ENCODE measurements at places on chromosomes 12 and 14. TPM values are rescaled to one million over a fixed set of nuclear protein-coding genes. Genes with fewer than 3 reads are reported as not detected.

GRCh38 chr12:66800046-66800445 is 121.2 kb upstream of the GRIP1 start:
- DNase-seq: no peak

DNA sequence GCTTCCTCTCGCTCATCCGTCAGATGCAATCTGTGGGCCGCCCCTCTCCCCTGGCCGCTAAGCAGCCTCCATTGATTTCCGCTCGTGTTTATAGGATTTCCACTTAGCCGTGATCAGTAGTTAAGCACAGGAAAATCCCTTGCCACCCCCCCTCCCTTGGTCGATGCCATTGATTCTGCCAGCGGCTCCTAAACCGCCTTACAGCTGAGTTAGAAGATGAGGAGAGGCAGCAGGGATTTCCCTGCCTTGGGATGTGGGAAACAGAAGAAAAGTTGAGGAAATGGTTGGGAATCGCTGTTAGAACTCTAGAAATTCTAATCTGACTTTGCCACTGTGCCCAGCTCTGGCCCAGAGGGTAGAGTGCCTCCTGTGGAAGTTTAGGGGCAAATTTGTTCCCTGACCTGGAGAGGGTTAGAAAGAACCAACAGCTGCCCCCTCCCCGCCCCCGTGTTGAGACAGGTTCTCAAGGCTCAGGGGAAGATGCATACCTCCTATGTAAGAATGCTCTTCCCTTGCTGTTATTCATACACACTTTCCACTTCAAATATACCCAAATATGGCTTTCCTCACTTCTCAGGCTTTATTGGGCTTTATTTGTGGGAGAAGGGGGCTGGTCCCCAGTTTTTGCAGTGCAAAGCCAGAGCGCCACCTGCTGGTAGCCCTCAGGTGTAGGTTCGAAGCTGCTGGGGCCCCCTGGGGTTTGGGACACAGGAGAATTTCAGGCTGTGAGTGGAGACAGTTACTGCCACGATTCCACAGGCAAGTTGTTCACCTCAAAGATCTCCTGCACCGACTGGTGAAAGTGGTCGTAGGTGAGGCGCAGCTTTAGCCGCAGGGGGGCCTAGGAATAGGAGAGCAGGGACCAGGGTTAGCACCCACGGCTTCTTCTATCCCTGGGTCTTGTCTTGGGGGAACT is 3.2 kb downstream of the THTPA start:
- peak; percentile 25 for DNase-seq

DNA sequence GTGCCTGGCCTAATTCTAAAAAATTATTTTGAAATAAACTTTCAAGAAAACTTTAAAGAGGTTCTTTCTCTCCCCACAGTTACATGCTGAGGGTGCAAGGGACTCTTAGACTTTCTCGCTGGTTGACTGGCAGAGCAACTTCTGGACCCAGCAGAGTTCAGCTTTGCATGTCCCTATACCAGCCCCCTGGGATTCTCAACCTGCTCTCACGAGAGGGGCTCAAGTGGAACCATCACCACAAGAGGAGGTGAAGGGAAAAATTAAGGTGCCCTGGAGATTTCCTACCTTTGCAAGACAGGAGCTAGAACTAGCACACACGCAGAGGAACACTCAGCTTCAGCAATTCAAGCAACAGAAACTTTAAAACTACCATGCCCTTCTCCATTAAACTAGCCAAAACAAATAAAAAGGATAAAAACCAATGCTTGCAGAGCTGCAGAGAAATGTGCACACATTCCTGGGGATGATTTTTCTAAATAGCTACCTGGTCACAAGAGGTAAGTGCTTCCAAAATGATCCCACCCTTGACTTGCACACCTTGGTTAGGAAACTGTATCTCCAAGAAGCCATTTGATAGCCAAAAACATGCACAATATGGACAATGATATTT is 2.5 kb downstream of the HVCN1 start:
- no peak for DNase-seq

DNA sequence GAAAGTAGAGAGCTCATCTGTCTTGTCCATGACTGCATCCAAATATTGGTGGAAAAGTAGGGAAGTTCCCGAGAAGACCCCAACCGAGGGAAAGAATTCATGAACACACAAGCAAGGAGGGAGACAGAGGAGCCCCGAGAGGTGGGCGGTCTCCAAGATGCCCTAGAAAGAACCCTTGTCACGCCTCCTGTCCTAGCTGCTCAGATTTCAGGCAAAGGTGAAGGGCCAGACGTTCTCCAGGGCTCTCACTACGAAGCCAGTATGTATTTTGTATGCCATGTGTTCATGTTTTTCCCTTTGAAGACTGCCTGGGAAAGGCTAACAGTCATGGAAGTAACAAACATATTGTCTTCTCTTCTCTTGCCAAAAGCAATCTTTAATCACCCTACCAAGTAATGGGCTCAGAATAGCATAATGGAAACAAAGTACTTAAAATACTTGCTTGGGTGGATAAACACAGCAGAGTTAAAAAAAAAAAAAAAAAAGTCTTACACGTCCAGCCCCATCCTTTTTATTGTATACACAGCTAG is 99.2 kb upstream of the TBX3 start:
- no peak for DNase-seq

GRCh38 chr14:82510007-82510406 is 976.4 kb upstream of the SEL1L start:
- DNase-seq: no peak

DNA sequence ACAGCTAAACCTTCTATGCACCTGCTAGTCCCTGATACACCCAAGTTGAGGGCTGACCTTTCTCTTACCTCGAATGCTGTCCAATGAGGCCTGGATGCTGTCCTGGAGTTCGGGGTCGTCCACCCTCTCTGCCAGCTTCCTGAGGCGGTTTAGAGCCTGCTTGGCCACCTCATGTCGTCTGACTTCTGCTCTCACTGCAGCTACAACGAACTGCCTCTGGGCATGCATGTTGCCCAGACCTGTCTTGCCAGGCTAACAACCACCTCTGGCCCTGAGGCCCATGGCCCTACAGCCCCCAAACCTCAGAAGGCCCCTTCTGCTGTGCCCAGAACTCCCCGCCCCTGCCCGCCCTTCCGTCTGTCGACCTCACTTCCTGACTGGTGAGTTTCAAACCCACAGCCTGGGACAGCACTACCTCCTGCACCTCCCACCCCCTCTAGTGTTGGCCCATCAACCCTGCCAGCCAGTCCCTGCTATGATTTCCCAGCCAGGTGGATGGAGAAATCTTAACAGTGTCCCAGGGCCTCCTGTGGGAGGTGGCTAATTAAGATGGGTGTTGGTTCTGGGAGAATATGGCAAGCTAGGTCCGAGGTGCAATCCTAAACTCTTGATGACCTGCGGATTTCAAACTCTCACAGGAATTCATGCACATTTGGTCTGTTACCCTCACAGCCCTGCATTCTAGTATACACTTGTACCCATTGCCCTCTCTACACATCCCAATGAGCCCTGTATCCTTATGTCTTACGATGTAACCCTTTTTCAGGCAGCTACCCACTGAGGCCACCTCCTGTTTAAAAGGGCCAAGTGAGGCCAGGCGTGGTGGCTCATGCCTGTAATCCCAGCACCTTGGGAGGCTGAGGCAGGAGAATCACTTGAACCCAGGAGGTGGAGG is 2.7 kb upstream of the TSPAN31 start:
- no peak for DNase-seq

- no peak for DNase-seq
These were observed 307.2 kb downstream of the CACNA1C start for GRCh38 chr12:2359725-2360629.

DNA sequence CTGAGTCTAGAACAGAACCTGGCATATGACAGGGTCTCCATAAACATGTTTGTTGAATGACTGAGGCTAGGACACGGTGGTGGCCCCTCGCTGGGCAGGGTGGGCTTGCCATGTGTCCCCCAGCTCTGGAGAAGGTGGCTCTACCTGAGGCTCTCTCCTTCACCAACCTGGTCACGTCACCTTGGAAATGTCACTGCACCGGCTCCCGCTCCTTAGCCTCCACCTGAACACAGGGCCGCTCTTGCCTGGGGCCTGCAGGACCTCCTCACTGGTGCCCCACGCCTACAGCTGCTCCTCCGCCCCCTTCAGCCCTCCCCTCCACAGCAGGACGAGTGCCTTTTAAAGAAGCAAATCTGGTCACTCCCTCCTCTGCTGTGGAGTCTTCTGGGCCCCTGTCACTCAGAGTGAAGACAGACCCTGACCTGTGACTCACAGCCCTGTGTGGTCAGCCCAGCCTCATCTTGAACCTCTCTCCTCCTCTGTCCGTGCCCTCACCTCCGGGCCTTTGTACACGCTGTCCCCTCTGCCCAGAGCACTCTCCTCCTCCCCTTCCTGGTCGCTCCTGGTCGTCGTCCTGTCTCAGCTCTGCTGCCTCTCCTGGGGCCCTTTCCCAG is 81.0 kb downstream of the ADGRD1 start:
- no peak for DNase-seq

- DNase-seq: no peak
These were observed 4.6 kb upstream of the HIP1R start for GRCh38 chr12:122830517-122831214.

DNA sequence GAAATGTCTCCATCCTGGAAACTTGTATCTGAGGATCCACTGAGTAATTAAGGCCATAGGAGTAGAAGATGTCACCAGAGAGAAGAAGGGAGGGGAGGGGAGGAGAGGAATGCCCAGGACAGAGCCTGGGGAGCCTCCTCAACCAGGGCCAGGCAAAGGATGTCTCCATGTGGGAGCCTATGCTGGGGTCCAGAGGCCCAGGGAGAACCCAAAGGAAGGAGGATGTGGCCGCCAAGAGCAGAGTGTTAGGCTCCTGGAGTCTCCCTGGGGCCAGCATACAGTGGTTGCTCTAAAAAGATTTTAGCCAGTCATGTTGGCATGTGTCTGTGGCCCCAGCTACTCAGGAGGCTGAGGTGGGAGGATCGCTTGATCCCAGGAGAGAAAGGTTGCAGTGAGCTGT is 92.6 kb downstream of the DICER1 start:
- no peak for DNase-seq

DNA sequence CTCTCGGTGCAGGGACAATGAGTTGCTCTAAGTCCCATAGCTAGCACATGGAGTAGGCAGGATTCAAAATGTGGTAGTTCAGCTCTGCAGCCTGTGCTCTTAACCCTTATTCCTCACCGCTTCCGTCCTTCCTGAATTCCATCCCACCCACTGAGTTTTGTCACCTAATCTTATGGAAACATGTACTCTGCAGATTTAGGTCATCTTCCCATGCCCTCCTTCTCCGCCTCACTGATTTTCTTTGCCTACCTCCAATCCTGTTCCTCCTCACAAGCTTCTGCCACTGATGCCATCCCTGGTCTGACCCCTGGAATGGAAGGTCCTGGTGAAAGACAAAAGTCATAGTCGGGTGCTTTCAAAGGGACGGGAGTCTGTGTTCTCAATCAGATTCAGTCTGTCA is 46.5 kb upstream of the ABCC9 start:
- DNase-seq: no peak

- DNase-seq: no peak
These were observed 153.6 kb downstream of the KTN1 start for GRCh38 chr14:55733599-55733998.

DNA sequence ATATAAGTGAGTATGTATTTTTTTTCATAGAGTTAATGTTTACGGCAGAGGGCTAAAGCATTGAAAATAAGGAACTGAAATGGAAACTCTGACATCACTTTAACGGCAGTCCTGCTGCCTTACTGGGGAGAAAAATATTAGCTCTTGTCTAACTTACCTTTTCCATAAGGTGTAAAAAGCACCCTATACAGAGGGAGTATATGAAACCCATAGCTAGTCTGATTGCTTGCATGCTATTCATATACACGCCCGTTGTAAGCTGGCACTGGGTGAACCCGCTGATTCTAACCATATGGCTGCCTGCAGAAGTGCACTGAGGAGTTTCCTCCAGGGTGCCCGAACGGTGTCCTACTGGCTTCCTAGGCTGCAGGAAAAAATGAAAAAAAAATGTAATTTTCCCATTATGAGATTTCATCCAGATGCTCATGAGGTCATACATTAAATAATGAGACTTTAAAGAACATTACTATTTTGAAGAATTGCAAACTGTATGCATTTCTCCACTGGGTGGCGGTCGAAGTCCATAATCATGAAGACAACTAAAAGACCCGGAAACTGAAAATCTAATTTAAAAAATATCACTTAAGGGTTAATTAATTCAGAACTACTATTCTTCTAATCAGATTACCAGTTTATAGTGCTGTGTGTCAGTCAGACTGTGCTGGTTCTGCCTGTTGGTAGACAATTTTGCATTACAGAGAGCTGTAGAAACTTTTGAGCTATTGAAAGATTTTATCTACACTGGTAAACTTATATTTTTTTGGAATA is 144.7 kb downstream of the ALX1 start:
- peak; percentile 15 for DNase-seq

DNA sequence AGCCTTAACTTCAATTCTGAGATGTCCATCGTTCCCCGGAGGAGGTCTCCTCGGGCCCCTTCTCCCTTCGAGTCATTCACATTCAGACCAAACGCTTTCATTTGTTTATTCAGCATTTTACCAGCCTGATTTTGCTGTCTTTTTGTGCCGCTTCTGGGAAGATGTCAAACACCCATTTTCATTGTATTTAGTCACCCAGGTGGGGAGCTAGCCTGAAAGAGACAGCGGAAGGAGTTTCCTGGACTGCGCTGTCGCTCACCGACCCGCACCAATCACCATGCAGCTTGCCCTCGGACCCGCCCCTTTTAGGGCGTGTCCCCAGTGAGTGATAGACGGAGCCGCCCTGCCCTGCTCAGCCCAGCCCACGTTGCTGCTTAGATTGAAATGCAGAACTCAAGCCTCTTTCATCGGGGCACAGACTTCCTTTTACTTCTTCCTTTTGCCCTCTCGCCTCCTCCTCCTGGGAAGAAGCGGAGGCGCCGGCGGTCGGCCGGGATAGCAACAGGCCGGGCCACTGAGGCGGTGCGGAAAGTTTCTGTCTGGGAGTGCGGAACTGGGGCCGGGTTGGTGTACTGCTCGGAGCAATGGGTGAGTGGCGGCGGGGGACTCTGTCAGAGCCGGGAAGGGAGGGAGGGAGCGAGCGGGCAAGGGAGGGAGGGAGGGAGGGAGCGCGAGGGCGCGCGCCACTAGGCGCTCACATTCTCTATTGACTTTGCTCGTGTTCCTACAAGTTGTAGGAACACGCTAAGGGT is at the start of gene PAX9:
TSS of gene PAX9 (plus strand) at position 355 of the 752 bp plus-strand sequence. CDS start at position 585, 230 bp downstream.
- DNase-seq: peak; percentile 86

DNA sequence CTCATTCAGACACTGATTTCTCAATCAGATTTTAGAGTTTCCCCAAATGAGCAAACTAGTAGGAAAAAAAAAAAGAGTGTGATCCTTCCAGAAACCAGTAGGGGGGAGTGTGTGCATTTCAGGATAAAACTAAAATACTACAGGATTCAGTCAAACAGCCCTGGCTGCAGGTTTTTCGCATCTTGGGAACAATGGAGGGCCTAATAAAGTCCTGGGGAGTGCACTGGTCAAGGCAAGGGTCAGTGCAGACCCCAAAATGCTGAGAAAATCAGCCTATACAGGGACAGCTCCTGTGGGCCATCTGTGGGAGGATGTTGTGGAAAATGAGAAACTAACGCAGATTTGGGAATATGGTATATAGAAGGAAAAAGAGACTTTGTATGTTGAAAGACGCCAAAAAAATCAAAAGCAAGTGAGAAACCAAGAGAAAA is 22.2 kb upstream of the ABCD4 start:
- DNase-seq: no peak

GRCh38 chr12:105219261-105220028 is 16.5 kb downstream of the APPL2 start:
- DNase-seq: no peak

Gene TROAP
- total RNA-seq: 0.96 TPM

Gene GZMH
- 0.81 TPM for total RNA-seq

Gene FAM181A
- total RNA-seq: 0.59 TPM

All from thyroid gland (tissue), 4 donors.